Activated CD8-positive, alpha-beta memory T cell treated with anti-CD3 and anti-CD28 coated beads for 48 hours (primary cell): ENCODE measurements at places on chromosomes 16 and 17.

- no peak for DNase-seq
Measured at GRCh38 chr16:17446661-17447060, 24.1 kb downstream of the XYLT1 start.

DNA sequence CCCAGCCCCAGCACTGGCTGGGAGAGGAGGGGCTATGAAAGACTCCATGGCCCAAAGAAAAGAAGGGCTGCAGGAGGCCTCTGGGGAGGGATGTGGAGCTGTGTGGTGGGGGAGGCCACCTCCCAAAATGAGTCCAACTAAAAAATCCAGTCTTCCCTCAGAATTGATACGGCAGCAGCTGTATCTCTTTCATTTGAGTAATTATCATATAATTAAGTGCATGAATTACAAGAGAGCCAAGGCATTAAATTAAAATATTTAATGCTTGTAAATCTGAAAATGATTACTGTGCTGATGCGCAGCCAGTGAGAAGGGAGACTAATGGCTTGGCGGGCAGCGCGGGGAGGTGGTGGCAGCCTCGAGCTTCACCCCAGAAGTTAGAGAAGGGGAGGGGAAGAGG, 192.8 kb downstream of the C16orf78 start:
- no peak for DNase-seq

DNA sequence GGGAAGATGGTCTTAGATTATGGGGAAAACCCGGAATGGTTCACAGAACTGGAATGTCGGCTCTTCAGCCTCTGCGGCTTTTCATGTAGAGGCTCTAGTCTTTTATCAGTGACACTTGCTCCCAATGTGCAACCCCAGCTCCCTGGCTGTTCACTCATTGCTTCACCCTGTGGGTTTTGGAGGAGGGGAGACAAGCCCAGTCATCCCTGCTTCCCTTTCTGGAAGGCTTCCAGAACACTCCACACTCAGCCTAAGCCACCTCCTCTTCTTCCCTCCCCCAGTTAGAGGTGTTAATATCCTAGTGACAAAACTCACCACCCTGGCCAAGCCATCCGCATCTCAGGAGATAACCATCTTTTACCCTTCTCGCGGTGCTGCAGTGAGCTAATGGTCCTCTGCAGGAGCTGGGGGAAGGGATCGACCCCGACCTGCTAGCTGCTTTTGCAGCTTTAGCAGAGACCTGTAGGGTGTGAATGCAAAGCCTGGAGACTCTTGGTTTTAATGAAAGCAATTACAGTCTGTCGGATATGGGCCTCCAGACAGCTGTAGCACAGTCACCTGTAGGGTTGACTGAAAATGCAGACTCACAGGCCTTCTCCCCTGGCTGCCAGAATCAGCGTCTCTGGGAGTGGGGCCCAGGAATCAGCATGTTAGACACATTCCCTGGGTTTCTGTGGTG, 24.3 kb upstream of the LASP1NB start:
- DNase-seq = no peak

DNA sequence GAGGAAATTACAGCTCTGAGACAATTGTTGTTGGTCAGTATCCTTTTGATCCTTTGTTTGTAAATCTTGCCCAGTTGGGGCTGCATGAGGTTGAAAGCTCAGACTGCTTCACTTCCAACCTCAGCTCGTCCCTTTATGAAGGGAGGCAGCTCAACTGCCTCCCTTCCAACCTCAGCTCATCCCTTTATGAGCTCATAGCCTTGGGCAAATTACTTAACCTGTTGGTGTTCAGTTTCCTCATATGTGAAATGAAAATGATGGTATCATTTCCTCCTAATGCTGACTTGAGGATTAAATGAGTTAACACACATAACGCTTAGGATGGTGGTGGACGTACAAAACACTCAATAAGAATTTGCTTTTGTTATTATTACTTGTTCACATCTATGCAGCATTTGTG, 265.1 kb downstream of the CDH13 start:
- DNase-seq = no peak

DNA sequence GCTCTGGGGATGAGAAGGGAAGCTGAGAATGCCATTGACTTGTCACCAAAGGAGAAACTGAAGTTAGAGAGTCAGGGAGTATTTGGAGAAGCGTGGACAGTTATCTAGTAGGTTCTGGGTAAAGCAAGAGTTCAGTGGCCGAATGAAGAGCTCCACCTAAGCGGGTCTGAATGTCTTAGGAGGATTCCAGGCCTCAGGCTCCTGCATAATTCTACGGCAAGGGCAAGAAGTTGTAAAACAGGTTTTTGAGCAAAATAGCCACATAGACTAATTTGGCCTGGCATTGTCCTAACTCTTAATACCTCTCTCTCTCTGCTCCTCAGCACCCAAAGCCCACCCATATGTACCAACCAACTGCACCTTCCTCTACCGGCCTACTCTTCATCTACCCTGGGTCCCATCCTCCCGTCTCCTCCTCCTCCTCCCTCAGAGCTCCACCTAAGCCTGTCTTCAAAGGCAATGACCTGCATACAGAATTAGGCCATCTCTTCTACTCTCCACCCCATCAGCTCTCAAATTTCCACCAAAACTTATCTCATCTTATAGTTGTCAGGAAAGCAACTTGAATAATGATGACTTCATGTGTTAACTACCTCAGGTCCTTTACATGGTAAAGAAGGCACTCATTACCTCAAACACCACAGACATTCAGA, 42.0 kb upstream of the KCNJ2 start:
- DNase-seq = no peak

GRCh38 chr17:79036596-79036995, 12.6 kb downstream of the C1QTNF1 start:
- DNase-seq = no peak

DNA sequence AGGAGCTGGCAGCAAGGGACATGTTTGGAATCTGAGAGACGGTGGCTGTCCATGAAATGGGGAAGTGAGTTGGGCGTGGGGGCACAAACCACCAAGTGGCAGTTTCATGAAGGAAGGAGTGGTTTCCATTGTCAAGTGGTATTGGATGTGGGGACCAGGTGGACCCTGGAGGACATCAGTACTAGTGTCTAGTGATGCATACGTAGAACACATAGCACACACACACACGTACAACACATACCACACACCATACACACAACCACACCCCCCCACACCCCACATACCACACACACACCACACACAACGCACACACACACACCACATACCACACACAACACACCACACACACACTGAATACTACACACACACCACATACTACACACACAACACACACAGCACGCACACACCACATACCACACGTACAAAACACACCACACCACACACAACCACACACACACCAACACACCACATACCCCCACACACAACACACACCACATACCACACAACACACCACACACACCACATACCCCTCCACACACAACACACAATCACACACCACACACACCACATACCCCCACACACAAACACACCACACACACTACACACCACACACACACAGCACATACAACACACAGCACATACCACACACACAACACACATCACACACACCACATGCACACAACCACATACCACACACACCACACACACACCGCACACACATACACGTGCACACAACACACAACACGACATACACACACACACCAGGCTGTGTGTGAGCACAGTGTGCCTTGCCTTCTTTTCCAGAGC, 41.1 kb upstream of the GSE1 start:
- no peak for DNase-seq
